Activated CD8-positive, alpha-beta memory T cell treated with anti-CD3 and anti-CD28 coated beads for 1 hour (primary cell): ENCODE measurements at places on chromosomes 16 and 17.

DNA sequence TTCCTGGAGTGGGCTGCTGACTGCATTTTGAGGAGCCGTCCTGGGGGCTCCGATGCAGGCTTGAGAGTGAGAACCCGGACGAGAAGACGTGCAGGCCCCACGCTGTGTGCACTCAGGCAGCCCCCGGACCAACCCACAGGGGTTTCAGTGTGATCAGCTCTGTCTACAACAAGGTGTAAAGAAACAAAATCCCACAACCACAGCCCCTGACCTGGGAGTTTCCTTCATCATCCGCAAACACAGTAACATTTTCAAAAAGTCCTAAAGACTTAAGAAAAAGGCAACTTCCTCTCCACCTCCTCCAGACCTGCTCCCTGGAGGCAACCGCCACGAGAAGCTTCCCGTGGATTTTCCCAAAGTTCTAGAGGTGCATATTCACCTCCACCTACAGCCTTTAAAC lies 15.4 kb upstream of the MEAK7 start:
- no peak for DNase-seq

GRCh38 chr17:45380991-45381390 lies 51.7 kb downstream of the ARHGAP27 start:
- no peak for DNase-seq

GRCh38 chr17:48671697-48672171 lies 45.6 kb upstream of the HOXB9 start:
- DNase-seq = peak; percentile 25

DNA sequence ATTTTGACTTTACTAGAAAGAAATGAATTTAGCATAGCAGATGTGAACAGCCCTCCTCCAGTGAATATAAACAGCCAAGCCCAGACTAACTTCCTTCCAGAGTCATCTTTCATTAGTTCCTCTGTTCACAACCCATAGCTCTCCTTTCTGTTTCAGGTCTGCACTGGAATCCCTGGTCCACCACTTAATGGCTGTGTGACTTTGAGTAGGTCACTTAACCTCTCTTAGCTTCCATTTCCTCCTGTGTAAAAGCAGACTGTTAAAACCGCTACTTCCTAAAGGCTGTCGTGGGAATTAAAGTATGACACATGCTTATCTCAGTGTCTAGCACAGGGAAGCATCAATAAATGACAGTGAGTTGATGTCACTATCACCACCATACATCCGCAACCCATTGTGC lies 7.5 kb downstream of the SLC6A4 start:
- DNase-seq = no peak

- no peak for DNase-seq
These were observed 54.7 kb downstream of the SLC6A2 start for GRCh38 chr16:55710466-55710865.

DNA sequence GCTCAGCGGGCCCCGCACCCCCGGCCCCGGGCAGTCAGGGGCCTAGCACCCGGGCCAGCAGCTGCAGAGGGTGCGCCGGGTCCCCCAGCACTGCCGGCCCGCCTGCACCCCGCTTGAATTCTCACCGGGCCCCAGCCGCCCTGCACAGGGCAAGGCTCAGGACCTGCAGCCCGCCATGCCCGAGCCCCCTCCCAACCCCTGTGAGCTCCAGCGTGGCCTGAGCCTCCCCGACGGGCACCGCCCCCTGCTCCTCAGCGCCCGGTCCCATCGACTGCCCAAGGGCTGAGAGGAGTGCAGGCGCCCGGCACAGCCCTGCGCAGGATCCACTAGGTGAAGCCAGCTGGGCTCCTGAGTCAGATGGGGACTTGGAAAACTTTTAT lies 1.7 kb upstream of the BRCA1 start:
- DNase-seq = no peak

GRCh38 chr17:67911059-67911782 lies 85.0 kb downstream of the C17orf58 start:
- DNase-seq = no peak

- no peak for DNase-seq
These were observed 50.6 kb downstream of the SMPD3 start for GRCh38 chr16:68397710-68398201.

- no peak for DNase-seq
These were observed 11.6 kb downstream of the CDK5R1 start for GRCh38 chr17:32498391-32498790.

DNA sequence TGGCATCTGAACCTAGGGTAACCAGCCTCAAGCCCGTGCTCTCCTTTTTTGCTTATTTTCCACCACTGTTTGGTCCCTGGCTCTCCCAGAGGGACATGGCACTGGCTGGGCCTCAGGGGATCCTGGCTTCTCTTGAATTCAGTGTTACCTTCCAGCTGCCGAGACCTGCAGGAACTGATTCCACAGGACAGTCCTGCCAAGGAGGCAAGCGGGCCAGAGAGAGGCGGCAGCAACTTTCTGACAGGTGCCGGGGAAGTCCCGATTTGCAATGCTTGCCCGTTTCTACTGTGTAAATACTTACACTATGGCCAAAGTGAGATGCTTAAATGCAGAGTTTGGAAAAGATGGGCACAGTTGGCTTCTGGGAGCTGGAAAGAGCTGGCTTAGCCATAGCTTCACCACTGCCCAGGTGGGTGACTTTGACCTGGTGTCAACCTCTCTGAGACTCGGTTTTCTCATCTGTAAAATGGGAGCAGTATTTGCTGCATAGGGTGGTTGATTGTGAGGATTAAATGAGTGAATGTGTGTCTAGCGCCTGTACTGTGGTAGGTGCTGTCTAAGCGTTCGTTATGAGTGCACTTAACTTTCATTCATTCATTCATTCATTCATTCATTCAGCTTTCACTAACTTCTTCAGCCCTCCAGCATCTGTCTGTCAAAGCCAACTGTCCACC lies 124.9 kb downstream of the CMIP start:
- no peak for DNase-seq

- no peak for DNase-seq
These were observed 18.0 kb upstream of the ASGR2 start for GRCh38 chr17:7132511-7133094.

- DNase-seq = no peak
These were observed at the start of gene SOX15 for GRCh38 chr17:7589891-7590691. Gene SOX15, minus strand, starts transcription at chr17:7590094. Its CDS starts 418 bp downstream, at chr17:7589676.

GRCh38 chr17:2610195-2611175 lies 17.0 kb downstream of the PAFAH1B1 start:
- no peak for DNase-seq

- no peak for DNase-seq
These were observed 4.3 kb downstream of the SPDYE4 start for GRCh38 chr17:8753976-8754440.

DNA sequence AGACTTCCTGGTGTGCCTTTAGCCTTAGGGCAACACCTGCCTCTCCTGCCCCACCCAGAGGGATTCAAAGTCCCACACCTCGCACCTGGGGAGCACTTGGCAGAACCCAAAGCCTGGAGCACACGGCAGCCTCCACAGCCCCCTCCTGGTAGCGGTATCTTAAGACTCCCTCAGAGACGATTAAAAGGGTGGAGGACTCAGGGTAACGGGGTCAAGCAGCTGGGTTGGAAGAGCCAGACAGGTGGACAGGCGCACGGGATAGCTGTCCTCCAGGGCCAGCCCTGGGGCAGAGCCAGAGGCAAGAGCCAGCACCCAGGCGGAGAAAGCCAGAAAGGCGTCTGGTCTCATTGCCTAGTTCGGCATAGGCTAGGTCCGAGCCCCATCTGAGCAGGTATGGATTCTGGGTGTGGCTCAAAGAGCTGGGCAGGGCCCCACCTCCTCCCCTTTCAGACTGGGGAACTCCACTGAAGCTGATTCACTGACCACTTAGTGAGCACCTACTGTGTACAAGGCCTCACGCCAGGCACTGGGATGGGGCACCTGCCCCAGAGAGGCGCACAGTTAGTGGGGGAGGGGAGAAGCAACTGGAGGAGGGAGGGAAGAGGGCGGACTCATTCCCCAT lies 55.0 kb upstream of the MEAK7 start:
- no peak for DNase-seq

DNA sequence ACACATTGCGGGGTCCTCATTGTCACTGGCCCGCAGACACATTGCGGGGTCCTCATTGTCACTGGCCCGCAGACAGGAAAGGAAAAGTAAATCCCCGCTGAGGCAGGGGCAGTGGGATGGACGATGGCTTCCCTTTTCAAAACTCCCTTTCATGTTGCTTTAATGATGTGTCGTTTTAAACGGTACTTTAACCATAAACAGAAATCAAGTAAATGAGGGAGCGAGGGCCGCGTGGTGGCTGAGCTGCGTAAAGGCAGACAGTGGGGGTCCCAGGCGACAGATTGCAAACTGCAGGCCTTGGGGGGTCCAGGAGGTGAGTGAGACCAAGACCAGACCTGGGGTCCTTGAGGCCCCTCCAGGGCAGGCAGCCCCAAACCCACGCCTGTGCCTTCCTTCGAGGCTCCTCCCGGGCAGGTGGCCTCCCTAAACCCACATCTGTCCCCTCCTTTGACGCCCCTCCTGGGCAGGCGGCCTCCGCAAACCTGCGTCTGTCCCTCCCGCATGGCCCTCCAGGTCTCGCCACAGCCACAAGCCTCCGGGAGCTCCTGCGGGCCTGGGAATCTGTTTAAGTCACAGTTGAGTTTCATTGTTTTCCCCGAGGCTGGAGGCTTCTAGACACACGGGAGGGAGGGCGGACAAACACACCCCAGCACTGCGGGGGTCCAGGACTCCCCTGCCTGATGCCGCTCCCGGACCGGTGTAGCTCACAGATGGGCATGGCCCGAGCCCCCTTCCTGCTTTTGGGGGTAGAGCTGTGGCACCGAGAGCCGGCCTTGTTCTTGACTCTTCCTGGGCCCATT lies 7.3 kb downstream of the PIEZO1 start:
- no peak for DNase-seq

GRCh38 chr17:539066-539465 lies 175.6 kb downstream of the VPS53 start:
- DNase-seq = no peak

DNA sequence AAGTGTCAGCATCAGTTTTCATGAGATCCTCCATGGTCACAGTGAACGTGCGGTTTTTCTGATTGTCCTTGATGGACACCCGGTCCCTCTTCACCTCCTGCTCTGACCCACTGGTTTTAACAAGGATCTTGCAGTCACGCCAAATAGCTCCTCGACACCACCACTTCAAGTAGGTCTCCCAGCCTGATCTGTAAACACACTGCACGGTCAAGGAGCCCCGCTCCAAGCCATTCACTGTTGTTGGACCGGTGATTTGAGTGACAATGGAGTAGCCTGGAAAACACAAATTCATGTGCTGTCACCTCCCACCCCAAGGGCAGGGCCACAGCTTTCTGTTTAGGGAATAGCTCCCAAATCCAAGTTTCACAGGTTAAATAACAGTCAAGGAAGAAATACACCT lies 8.2 kb downstream of the CD300LF start:
- DNase-seq = no peak

DNA sequence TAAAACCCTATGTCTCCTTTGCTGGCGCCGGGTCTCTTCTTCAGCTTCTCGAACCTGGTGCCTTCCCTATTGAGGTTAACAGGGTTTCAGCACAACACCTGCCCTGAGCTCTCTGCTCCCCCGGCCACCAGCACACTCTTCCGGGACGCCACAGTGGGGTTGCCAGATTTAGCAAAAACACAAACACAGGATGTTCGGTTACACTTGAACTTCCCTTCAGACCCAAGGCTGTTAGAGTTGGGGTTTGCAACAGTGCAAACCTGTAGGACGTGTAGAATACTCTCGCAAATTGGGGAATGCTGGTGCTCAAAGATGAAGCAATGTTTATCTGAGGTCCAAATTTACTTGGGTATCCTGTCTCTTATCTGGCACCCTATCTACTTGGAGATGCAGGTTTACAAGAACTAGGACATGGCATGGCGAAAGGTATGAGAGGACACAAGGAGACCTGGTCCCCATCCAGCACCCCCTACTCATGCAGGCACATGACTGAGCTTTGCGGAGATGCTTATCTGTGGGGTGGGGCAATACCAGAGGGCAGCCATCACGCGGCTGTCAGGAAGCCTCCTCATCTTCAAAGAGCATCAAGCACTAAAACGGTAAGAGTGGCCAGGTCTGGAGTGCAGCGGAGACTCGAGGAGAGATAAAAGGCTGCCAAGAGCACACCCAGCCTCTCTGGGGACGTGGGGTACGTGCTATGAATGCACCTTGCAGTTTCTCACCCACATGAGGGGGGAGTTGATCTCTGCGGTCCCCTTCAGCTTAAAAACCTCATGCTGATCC lies 52.8 kb downstream of the SDK2 start:
- no peak for DNase-seq

DNA sequence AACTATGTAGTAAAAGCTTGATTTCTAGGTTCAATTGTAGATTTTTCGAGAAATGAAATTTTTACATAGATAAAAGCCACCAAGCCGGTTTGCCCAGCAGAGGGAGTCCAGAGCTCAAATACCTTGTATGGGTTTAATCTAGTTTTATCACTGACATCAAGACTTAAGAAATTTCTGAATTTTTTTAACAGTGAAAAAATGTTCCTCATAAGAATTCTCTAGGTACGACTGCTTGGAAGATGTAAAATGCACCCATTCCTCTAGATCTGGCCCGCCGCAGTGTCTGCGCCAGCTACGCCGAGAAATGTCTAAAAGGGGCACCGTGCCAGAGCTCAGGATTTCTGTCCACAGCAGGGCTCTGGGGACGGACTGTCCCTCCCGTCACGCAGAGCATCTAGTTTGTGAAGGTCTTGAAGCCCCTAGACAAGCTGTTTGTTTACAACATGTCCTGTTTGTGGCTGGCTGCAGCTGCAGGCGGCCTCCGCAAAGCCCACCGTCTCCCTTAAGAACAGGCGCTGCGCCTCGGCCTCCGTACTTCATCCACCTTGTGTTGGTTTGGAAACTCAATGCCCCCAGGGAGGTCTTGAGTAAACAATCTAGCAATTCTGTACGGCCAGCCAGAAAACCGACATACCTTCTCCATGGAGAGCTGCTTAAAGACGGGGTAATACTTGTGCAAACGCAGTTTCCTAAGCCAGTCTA lies 24.8 kb downstream of the MAP1LC3B start:
- DNase-seq = peak; percentile 8

- no peak for DNase-seq
These were observed 3.7 kb upstream of the DNAI2 start for GRCh38 chr17:74270333-74270732.

DNA sequence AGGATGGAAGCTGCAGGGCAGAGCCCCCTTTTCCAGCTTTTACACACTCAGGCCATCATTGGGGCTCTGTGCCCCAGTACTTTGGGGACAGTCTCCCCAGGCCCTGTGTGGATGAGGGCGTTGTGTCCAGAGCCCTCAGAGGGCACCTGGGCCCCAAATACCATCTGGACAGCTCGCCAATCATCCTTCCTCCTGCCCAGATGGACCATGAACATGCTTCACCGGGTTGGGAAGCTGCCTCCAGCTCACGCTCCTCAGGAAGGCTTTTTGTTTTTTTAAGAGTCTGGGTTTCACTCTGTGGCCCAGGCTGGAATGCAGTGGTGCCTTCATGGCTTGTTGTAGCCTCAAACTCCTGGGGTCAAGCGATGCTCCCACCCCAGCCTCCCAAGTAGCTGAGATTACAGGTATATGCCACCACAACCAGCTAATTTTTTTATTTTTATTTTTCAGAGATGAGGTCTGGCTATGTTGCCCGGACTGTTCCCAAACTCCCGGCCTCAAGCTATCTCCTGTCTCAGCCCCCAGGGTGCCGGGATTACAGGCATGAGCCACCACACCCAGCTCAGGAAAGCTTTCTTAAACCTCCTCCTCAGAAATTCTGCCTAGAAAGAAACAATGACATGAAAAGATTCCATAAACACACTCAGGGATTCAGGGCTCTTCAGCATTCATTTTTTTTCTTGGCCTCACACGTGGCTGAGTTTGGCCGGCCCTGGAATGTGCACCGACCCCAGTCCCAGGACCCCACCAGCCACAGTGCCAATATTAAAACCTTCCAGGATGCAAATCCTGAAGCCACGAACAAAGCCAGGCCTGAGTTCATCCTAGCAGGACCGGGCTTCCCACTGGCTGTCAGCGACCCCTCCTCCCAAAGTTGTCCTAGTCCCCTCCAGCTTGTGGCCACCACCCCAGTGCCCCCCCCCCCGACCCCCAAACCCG lies 27.4 kb upstream of the ZNF423 start:
- no peak for DNase-seq
